ENCODE measurements at places on chromosomes 7 and 10.

DNA sequence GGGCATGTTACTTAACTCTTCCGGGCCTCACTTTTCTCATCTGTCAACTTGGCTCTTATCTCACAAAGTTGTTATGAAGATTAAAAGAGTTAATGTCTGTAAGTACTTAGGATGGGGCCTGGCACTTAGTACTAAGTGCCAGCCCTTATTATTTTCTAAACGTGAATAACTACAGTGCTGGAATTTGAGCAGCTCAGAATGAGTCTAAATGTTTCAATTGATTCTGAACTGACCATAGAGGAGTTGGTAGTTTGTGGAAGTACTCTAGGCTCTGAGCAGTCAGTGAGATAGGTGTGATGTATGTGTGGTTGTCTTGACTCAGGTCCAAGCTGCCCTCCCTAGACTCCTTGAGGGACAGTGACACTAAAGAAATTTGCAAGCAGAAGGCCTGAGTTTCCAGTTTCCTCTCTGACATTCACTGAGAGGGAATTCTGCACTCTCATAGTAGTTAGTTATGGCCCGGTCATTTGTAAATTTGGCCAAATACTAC is 18.5 kb upstream of the JAZF1 start:
- no peak for DNase-seq
- no peaks in the 10 kb centered on the region for H3K27me3 ChIP-seq
- H3K36me3 ChIP-seq = no peaks in the 10 kb centered on the region
- H3K4me3 ChIP-seq = no peak overlapping the region
- no peaks in the 10 kb centered on the region for H3K4me1 ChIP-seq

DNA sequence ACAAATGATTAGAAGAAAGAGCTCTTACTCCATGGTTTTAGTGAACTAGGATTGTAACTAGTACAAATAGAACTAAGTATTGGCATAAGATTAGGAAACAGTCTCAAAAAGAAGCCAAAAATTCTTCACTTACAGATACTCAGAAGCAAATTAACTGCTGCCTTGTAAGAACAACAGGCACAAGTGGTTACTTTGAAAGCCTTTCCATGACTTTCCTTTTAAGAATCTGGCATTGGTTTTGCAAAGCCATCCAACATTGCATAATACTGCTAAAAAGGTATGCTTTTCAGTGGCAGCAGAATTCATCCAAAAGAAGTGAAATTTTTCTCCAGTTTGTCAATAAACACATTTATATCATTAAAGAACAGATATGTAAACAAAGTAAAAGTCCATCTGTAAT is 126.8 kb upstream of the ODAD2 start:
- H3K27ac ChIP-seq = no peak overlapping the region
- H3K36me3 ChIP-seq = no peaks in the 10 kb centered on the region
- no peak for DNase-seq
- H3K4me3 ChIP-seq = no peak overlapping the region
- H3K4me1 ChIP-seq = no peaks in the 10 kb centered on the region
- H3K27me3 ChIP-seq = no peaks in the 10 kb centered on the region

GRCh38 chr7:25402532-25402931 is 174.2 kb upstream of the NPVF start:
- DNase-seq = no peak
- H3K27ac ChIP-seq = no peak overlapping the region
- no peaks in the 10 kb centered on the region for H3K36me3 ChIP-seq
- H3K4me3 ChIP-seq = no peak overlapping the region
- H3K4me1 ChIP-seq = no peaks in the 10 kb centered on the region

- H3K36me3 ChIP-seq = no peaks in the 10 kb centered on the region
- H3K27me3 ChIP-seq = no peaks in the 10 kb centered on the region
- DNase-seq = no peak
- H3K4me3 ChIP-seq = no peak overlapping the region
- H3K27ac ChIP-seq = no peak overlapping the region
- H3K4me1 ChIP-seq = no peaks in the 10 kb centered on the region
Observed at GRCh38 chr10:29055101-29055500, 233.8 kb upstream of the LYZL1 start.

DNA sequence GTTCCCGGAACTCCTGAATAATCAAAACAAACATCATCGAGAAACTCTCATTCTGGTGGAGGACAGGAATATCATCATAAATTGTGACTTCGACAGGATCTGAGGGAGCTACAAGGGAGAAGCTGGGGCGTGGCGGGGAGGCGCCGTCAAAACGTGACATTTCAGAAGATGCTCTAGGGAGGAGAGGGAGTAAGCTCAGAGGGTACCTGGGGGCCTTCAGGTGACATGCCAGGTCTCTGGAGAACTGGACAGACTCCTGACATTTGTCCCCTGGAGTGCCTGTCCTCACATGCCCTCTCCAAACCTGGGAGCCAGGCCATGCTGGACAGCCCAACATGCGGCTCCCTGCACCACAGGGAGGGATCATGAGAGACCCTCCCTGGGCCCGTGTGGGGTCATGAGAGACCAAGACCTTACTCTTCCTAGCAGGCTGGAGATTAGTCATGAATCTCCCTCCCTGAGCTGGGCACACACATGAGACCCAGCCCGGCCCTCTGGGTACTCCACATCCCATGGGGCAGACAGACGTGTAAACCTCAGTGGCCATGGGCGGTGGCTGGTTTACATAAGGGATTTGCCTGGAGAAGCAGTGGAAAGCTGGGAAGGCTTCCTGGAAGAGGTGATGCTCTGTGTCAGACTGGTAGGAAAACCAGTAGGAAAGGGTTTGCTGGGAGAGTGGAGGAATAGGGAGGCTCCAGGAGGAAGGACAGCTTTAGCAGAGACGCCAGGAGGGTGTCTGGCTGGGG is 81.0 kb downstream of the MYL10 start:
- H3K4me1 ChIP-seq = no peaks in the 10 kb centered on the region
- DNase-seq = no peak
- H3K27me3 ChIP-seq = no peaks in the 10 kb centered on the region
- no peak overlapping the region for H3K4me3 ChIP-seq

- no peaks in the 10 kb centered on the region for H3K27me3 ChIP-seq
- no peaks in the 10 kb centered on the region for H3K4me1 ChIP-seq
- no peak overlapping the region for H3K4me3 ChIP-seq
- no peaks in the 10 kb centered on the region for H3K36me3 ChIP-seq
Observed at GRCh38 chr7:40297741-40298311, 163.0 kb downstream of the SUGCT start.

DNA sequence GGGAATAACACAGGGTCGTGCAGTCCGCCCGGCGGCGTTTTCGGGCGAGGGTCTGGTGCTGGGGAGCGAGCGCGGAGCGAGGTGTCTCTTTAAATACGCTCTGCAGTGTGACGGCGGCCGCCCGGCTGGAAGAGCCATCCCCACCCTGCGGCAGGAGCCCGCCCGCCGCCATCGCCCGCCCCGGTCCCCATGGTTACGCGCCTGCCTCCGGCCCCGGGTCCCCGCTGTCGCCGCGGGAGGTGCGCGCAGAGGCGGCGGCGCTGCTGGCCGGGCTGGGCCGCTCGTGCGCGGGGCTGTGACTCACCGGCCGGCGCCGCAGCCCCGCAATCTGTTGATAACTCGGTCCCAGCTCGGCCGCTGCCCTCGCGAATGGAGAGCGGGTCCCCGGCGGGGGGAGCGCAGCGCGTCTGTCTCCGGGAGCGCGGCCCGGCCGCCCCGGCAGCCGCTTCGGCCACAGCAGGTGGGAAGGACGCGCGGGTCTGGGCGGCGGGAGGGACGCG is at the start of gene ADGRA1:
Gene ADGRA1, plus strand, starts transcription at position 246 of the 500 bp plus-strand sequence. CDS start 986 bp downstream, outside the sequence.
- H3K4me1 ChIP-seq = no peaks in the 10 kb centered on the region
- no peaks in the 10 kb centered on the region for H3K36me3 ChIP-seq
- no peak for DNase-seq
- peak within 1 kb of the TSS; percentile 47 for H3K4me3 ChIP-seq
- H3K27ac ChIP-seq = no peak within 1 kb of the TSS

GRCh38 chr10:52334595-52334994 is 20.5 kb downstream of the DKK1 start:
- no peak overlapping the region for H3K27ac ChIP-seq
- no peak overlapping the region for H3K4me3 ChIP-seq
- H3K4me1 ChIP-seq = no peaks in the 10 kb centered on the region
- DNase-seq = no peak

DNA sequence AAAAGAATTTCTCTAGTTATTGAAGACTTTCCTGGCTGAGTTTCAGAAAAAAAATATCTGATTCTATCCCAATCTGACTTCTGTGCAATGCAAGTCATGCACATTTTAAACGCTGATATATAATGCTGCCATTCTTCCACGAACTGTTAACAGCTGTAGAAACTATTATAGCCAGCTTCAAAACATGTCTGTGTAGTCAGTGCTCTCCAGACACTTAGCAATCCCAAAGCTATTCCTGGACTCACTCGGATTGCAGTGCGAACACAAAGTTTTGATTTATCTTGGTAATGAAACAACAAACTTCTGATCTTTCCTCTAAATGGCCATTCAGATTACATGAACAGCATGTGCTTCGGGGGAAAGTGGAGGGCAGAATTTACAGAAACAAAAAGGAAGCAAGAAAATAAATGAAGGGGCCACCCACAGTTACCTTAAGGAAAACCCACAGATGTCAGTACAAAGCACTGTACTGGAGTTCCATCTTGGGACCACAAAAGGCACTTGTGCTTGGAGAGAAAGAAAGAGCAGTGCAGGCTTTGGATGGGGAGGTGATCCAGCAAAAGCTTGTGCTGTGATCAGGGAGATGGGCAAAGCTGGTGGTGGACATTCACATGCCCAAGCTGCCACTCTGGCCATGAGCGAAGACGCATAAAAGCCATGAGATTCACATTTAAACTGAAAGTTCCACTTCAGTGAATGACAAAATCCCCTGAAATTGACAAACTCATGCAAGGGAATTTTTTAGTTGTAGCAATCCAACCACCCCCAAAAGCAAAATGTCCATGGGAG is 32.1 kb upstream of the ADO start:
- H3K27me3 ChIP-seq = no peaks in the 10 kb centered on the region
- no peak for DNase-seq
- H3K4me1 ChIP-seq = peaks cover 1% of the 10 kb centered on the region
- H3K36me3 ChIP-seq = no peaks in the 10 kb centered on the region
- H3K27ac ChIP-seq = no peak overlapping the region

DNA sequence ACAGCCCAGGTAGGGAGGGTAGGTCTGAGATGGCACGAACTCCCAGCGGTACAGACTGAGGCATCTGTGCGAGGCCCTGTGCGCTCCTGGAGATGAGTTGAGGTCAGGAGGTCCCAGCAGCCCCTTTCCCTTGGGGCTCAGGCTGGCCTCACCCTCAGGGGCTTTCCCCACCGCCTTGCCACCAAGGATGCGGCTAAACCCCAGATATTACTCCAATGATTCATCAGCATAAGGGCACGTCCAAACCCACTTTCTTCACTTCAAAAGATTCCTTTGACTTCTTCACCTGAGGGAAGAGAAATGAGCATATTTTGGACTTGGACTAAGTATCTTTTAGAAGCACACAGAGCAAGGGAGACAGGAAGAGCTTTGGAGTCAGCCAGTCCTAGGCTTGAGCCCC is 20.3 kb downstream of the UROS start:
- no peaks in the 10 kb centered on the region for H3K4me1 ChIP-seq
- no peaks in the 10 kb centered on the region for H3K27me3 ChIP-seq
- DNase-seq = no peak
- H3K4me3 ChIP-seq = no peak overlapping the region
- H3K27ac ChIP-seq = no peak overlapping the region
- peaks cover 4% of the 10 kb centered on the region for H3K36me3 ChIP-seq

GRCh38 chr10:23343591-23344240 is 881 bp downstream of the C10orf67 start:
- no peaks in the 10 kb centered on the region for H3K27me3 ChIP-seq
- H3K4me1 ChIP-seq = peaks cover 5% of the 10 kb centered on the region
- no peak overlapping the region for H3K27ac ChIP-seq
- DNase-seq = peak; percentile 45

DNA sequence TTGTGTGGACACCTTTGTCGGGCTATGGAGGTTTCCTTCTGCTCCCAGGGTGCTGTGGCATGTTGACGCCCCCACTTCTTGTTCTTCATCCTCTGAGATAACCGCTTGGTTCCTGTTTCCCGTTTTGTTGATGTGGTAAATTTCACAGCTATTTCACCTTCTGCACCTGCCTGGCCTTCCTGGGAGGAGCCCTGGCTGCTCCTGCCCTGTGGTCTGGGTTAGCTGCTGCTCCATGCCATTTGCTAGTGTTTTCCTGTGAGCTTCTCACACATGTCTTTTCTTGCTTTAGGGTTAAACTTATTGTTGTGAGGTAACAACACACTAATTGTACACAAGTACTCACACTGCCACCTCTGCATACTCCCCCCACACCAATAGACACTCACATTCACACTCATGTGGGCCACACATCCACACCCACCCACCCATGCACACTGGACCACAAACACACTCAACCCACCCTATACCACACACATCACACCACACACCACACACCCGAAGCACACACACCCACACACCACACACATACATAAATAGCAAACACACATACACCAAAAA is 46.5 kb upstream of the MSMB start:
- no peak overlapping the region for H3K4me3 ChIP-seq
- DNase-seq = no peak
- no peaks in the 10 kb centered on the region for H3K4me1 ChIP-seq
- H3K27ac ChIP-seq = no peak overlapping the region

GRCh38 chr7:38178695-38179344 is 775 bp downstream of the STARD3NL start:
- H3K4me1 ChIP-seq = no peaks in the 10 kb centered on the region
- H3K36me3 ChIP-seq = no peaks in the 10 kb centered on the region
- no peak overlapping the region for H3K27ac ChIP-seq

- H3K27ac ChIP-seq = no peak overlapping the region
- H3K27me3 ChIP-seq = no peaks in the 10 kb centered on the region
Observed at GRCh38 chr7:15581352-15581951, 19.6 kb upstream of the AGMO start.

DNA sequence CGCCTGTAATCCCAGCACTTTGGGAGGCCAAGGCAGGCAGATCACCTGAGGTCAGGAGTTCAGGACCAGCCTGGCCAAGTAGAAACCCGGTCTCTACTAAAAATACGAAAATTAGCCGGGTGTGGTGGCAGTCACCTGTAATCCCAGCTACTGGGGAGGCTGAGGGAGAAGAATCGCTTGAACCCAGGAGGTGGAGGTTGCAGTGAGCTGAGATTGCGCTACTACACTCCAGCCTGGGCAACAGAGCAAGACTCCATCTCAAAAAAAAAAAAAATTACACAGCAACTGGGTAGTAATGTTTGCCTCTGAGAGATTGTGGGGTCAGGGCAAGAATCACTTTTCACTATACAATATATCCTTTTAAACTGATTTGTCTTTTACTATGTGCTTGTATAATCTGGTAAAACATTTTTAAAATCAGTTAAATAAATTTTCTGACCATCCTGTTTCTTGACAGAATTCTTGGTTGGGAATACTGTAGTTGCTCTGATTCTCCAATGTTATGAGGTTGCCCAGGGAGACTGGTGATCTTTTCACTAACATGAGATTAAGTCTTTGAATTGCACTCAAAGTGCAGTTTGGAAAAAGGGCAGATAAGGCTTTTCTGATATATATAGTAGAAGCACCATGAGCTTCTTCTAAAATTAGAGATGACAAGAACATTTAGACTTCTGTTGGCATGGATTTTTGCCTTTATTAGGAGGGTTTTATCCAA is 1.5 kb downstream of the ENTPD7 start:
- DNase-seq = no peak
- H3K27me3 ChIP-seq = no peaks in the 10 kb centered on the region
- no peaks in the 10 kb centered on the region for H3K4me1 ChIP-seq
- no peaks in the 10 kb centered on the region for H3K36me3 ChIP-seq
- no peak overlapping the region for H3K4me3 ChIP-seq

GRCh38 chr10:78846760-78847159 is 222.0 kb upstream of the ZMIZ1 start:
- no peaks in the 10 kb centered on the region for H3K4me1 ChIP-seq
- no peak overlapping the region for H3K4me3 ChIP-seq
- H3K36me3 ChIP-seq = no peaks in the 10 kb centered on the region
- DNase-seq = no peak
- no peak overlapping the region for H3K27ac ChIP-seq

GRCh38 chr7:37657816-37658215 is 25.8 kb upstream of the GPR141 start:
- no peaks in the 10 kb centered on the region for H3K27me3 ChIP-seq
- no peak overlapping the region for H3K27ac ChIP-seq
- no peak overlapping the region for H3K4me3 ChIP-seq
- no peaks in the 10 kb centered on the region for H3K36me3 ChIP-seq
- peaks cover 2% of the 10 kb centered on the region for H3K4me1 ChIP-seq

Data from iPS DF 6.9 (cell line).